Right lobe of liver (tissue), 6 donors: ENCODE measurements at places on chromosomes 13 and 19. TPM values are rescaled to one million over a fixed set of nuclear protein-coding genes. Genes with fewer than 3 reads are reported as not detected.
A peak's percentile ranks its signal among the peaks of the same experiment; 100 is the strongest.

The GNA15 gene
- total RNA-seq: 1.0 TPM

The ENOX1 gene
- total RNA-seq: 0.07 TPM

The ZNF486 gene
- 0.22 TPM for total RNA-seq

The C19orf18 gene
- 0.39 TPM for total RNA-seq

The SLC15A1 gene
- 13.5 TPM for total RNA-seq

The MEX3D gene
- 6.7 TPM for total RNA-seq

The LYL1 gene
- total RNA-seq: 2.9 TPM

The ZNF837 gene
- total RNA-seq: 3.0 TPM

The COX7A1 gene
- 4.7 TPM for total RNA-seq

The FAM216B gene
- total RNA-seq: not detected

The CEACAM19 gene
- 9.0 TPM for total RNA-seq

The ZNF578 gene
- total RNA-seq: not detected

The PLD3 gene
- 129 TPM for total RNA-seq

DNA sequence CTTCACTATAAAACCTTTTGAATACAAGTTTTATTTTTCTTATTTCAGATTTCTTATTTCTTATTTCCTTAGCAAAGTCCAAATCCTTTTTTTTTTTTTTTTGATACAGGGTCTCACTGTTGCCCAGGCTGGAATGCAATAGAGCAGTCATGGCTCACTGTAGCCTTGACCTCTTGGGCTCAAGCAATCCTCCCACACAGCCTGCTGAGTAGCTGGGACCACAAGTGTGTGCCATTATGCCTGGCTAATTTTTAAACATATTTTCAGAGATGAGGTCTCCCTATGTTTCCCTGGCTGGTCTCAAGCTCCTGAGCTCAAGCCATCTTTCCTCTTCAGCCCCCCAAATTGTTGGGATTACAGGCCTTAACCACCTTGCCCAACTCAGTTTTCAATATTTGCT lies 334.3 kb downstream of the DLEU7 start:
- H3K4me1 ChIP-seq: peaks cover 24% of the 10 kb centered on the region
- DNase-seq: no peak
- H3K27ac ChIP-seq: no peak overlapping the region
- no peaks in the 10 kb centered on the region for H3K36me3 ChIP-seq

GRCh38 chr19:6412447-6413091 lies 12.0 kb downstream of the KHSRP start:
- no peaks in the 10 kb centered on the region for H3K27me3 ChIP-seq
- no peak overlapping the region for H3K27ac ChIP-seq
- H3K4me3 ChIP-seq: no peak overlapping the region
- DNase-seq: no peak

- no peaks in the 10 kb centered on the region for H3K27me3 ChIP-seq
- no peaks in the 10 kb centered on the region for H3K36me3 ChIP-seq
- DNase-seq: no peak
- no peak overlapping the region for H3K4me3 ChIP-seq
- H3K4me1 ChIP-seq: peaks cover 10% of the 10 kb centered on the region
Measured at GRCh38 chr19:7385062-7385461, 36.3 kb downstream of the ARHGEF18 start.

DNA sequence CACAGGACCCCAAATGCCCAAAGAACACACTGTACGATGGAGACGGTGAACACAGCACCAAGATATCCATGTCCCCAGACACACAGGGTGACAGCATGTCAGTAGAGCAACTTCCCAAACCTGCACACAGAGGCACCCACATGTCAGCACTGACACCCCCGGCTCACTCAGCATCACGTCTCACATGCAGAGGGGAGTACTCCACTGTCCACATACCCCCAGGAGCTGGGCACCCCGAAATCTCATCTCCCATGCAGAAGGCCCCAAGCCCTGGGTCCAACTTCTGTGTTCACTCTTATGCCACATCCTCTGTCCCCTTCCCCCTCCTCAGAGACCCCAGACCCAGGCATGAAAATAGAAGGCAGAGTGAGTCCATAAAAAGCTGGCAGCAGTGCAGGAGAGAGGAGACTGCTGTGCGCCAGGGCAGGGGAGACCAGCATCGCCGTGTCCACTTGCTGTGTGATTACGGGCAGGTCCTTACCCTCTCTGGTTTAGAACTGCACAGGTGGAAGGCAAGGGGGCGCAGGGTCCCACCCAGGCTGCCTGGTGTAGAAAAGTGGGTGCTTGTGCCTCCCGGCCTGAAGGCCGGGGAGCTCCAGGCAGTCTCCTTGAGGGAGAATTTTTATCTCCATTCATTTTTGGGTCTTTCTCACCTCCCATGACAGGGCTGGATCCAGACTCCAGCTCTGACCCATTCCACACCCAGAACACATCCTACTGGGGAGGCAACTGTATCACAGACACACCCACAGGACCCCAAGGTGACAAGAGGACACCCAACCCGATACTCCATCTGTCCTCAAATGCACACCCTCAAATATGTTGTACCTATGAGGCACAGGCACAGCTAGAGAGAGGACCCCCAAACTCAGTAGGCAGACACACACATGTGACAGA lies 17.0 kb downstream of the ERFL start:
- no peak overlapping the region for H3K27ac ChIP-seq
- H3K27me3 ChIP-seq: no peaks in the 10 kb centered on the region
- no peak for DNase-seq
- H3K4me1 ChIP-seq: no peaks in the 10 kb centered on the region
- H3K36me3 ChIP-seq: no peaks in the 10 kb centered on the region

DNA sequence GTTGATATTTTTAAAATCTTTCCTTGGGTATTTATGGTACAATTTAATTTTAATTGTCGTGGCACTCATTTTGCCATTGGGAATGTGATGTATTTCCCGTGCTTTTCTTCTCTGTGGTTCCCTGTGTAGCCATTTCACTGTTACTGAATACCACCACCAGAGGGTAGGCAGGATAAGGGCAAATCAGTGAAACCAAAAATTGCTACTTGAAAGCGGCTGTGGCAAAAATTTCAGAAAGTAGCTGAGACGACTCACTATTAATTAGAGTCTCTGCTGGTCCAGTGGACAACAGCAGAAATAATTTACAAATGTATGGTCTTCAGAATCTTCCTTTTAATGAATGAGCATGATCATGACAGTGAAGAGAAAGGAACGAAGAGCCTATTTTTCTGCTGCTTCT lies 34.4 kb upstream of the MIR17HG start:
- H3K36me3 ChIP-seq: no peaks in the 10 kb centered on the region
- DNase-seq: no peak
- H3K27me3 ChIP-seq: peaks cover 26% of the 10 kb centered on the region
- H3K27ac ChIP-seq: no peak overlapping the region
- no peak overlapping the region for H3K4me3 ChIP-seq

DNA sequence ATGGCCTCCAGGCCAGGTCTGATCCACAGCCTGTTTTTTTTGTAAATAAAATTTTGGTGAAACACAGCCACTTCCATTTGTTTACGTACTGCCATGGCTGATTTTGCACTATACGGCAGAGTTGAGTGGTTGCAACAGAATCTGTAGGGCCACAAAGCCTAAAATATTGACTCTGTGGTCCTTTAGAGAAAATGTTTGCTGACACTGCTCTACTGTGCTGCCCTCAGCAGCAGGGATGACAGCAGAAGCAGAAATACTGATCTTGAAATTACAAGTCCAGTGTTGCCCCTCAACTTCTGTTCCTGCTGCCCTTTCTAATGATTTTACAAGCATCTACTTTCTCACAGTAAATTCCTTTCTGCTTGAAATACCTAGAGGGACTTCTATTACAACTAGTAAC lies 245.2 kb downstream of the RGCC start:
- no peaks in the 10 kb centered on the region for H3K27me3 ChIP-seq
- peaks cover 11% of the 10 kb centered on the region for H3K4me1 ChIP-seq
- no peaks in the 10 kb centered on the region for H3K36me3 ChIP-seq
- DNase-seq: no peak

- no peak for DNase-seq
- no peaks in the 10 kb centered on the region for H3K27me3 ChIP-seq
- no peaks in the 10 kb centered on the region for H3K36me3 ChIP-seq
- H3K4me1 ChIP-seq: no peaks in the 10 kb centered on the region
- no peak overlapping the region for H3K4me3 ChIP-seq
- H3K27ac ChIP-seq: no peak overlapping the region
Measured at GRCh38 chr13:44726778-44727177, 150.6 kb upstream of the TSC22D1 start.

- no peak overlapping the region for H3K4me3 ChIP-seq
- no peak overlapping the region for H3K27ac ChIP-seq
- H3K27me3 ChIP-seq: no peaks in the 10 kb centered on the region
- peaks cover 5% of the 10 kb centered on the region for H3K36me3 ChIP-seq
- DNase-seq: no peak
Measured at GRCh38 chr19:13998426-13998825, 7.7 kb downstream of the RFX1 start.

- H3K36me3 ChIP-seq: no peaks in the 10 kb centered on the region
- H3K4me1 ChIP-seq: no peaks in the 10 kb centered on the region
- no peaks in the 10 kb centered on the region for H3K27me3 ChIP-seq
- no peak for DNase-seq
- no peak overlapping the region for H3K27ac ChIP-seq
Measured at GRCh38 chr13:30607908-30608307, 9.8 kb upstream of the USPL1 start.

- no peaks in the 10 kb centered on the region for H3K36me3 ChIP-seq
- H3K27me3 ChIP-seq: no peaks in the 10 kb centered on the region
- no peaks in the 10 kb centered on the region for H3K4me1 ChIP-seq
- DNase-seq: no peak
- no peak overlapping the region for H3K27ac ChIP-seq
- no peak overlapping the region for H3K4me3 ChIP-seq
Measured at GRCh38 chr19:46579361-46579879, 21.7 kb upstream of the CALM3 start.

DNA sequence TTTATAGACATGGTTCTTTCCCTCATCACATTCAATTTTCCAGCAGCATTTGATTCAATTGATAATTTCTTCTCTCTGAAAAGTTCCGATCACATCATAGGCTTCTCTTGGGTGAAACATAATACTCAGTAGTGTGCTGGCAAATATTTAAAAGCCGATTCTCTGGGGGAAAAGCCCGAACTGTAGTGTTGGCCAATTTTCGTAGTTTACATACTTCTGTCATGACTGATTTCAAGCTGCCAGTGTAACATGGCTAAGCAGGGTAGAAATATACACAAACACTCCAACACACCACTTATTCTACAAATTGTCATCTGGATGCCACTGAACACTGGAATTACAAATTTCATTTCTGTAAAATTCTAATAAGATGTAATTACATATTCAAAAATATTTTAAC lies 56.1 kb upstream of the FREM2 start:
- no peaks in the 10 kb centered on the region for H3K36me3 ChIP-seq
- H3K27ac ChIP-seq: no peak overlapping the region
- H3K4me3 ChIP-seq: no peak overlapping the region
- no peaks in the 10 kb centered on the region for H3K4me1 ChIP-seq

DNA sequence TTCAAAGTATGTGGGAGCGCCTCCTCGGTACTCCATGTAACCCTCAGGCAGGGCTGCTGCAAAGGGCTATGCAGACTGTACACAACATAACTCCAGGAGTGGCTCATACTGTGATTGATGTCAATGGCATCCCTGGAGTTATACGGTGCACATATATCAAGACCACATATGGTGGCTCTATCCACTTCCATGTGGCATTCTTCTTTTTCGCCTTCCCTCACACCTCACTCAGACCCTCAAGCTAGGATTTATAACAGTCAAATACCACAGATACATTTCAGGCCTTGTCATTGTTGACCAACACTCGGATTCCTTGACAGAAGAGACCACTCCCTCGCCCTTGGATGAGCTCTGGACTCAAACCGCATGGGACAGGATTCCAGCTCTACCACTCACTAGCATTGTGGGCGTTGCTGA lies 11.3 kb upstream of the UBL3 start:
- DNase-seq: no peak
- H3K4me1 ChIP-seq: no peaks in the 10 kb centered on the region
- no peaks in the 10 kb centered on the region for H3K27me3 ChIP-seq
- no peaks in the 10 kb centered on the region for H3K36me3 ChIP-seq

DNA sequence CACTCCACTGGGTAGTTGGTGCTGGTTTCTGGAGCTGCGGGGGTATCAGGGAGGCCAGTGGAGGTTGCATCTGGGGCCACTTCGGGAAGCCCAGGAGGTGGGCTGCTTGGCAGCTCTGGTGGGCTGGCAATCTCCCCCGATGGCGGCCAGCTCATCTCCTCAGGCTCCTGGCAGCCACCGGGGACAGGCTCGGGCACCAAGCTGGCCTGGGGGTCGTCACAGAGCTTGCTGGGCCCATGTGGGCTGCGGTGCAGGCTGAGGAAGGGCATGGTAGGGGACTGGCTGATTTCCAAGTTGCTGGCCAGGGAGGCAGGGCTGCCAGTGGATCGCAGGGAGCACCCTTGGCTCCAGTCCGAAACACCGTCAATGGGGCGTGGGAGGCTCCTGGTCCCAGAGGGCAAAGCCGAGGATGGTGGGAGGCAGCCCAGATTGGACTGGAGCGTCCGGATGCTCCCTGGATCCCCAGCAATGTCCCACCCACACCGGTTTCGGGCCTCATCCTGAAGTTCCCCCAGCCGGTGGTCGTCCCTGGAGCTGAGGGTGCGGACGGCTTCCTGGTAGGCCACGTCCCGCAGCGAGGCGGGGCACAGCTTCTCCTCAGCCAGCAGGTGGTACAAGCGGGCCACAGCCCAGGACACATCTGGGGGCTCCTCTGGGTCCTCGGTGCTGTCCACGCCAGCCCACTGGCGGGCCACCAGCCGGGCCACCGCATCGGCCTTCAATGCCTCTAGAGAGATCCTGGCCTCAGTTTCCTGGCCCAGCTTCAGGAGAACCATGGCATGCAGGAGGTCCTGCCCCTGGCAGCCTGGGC lies 13.8 kb downstream of the TICAM1 start:
- no peaks in the 10 kb centered on the region for H3K27me3 ChIP-seq
- H3K36me3 ChIP-seq: peaks cover 19% of the 10 kb centered on the region
- H3K27ac ChIP-seq: no peak overlapping the region
- H3K4me3 ChIP-seq: no peak overlapping the region
- DNase-seq: peak; percentile 52

DNA sequence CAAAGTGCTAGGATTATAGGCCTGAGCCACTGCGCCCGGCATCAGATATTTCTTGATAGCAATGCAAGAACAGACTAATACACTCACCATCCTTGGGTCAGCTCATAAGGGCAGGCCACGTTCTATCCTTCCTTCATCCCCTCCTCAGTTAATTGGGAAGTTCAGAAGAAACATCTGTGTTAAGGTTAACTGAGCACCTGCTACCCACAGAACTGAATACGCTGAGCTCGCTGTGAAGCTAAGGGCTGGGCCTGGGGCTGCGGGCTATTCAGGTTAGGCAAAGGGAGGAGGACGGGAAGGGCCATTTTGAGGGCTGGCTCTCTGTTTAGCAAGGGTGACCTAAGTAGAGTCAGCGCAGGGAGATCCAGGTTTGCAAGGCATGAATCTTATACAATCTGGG lies 43.0 kb upstream of the UQCRFS1 start:
- H3K27me3 ChIP-seq: no peaks in the 10 kb centered on the region
- no peaks in the 10 kb centered on the region for H3K36me3 ChIP-seq
- no peak for DNase-seq
- H3K4me1 ChIP-seq: no peaks in the 10 kb centered on the region

- H3K27ac ChIP-seq: no peak overlapping the region
- no peak for DNase-seq
- H3K4me1 ChIP-seq: no peaks in the 10 kb centered on the region
- H3K4me3 ChIP-seq: no peak overlapping the region
- no peaks in the 10 kb centered on the region for H3K36me3 ChIP-seq
Measured at GRCh38 chr13:31773538-31773937, 34.2 kb downstream of the RXFP2 start.

GRCh38 chr13:91144054-91144453 lies 203.4 kb upstream of the MIR17HG start:
- H3K27ac ChIP-seq: no peak overlapping the region
- no peaks in the 10 kb centered on the region for H3K36me3 ChIP-seq
- no peak overlapping the region for H3K4me3 ChIP-seq
- no peak for DNase-seq

- no peaks in the 10 kb centered on the region for H3K4me1 ChIP-seq
- no peak overlapping the region for H3K27ac ChIP-seq
- no peak overlapping the region for H3K4me3 ChIP-seq
- no peaks in the 10 kb centered on the region for H3K27me3 ChIP-seq
- H3K36me3 ChIP-seq: no peaks in the 10 kb centered on the region
- DNase-seq: no peak
Measured at GRCh38 chr19:50214699-50215543, 11.5 kb downstream of the MYH14 start.
